GOT3 (cell line): ENCODE measurements at places on chromosomes 5 and 9.

DNA sequence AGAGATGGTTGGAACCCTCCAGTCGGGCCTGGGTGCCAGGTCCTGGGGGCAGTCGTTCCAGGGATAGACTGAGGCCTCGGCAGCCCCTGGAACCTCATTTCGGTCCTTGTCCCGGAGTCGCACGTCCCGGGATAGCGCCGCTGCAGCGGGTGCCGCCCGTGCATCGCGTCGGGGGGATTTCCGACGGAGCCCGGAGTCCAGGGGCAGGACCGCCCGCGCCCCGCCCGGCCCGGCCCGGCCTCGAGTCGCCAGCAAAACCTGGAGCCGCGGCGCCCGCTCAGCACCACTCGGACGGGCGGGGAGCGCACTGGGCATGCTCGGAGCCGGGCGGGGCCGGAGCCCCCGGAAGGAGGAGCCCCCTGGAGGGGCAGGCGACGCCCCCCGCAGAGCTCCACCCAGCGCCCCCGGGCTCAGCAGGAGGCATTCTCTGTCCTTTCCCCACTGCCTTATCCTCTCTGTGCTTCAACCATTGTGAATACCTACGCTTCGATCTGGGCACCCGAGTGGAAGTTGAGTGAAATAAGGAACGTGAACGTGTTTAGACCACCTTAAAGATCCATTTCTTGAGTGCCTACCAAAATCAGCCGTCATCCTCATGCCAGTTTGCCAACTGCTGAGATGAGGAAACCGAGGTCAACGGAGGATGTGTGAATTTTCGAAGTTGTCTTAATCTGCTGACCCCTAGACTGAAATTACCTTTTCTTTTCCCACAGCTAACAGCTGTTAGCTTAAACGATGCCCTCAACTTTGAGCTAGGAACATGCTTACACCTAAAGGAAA lies 1.7 kb upstream of the PTPN3 start:
- no peak for DNase-seq

- no peak for DNase-seq
Measured at GRCh38 chr5:116466727-116467464, 107.7 kb downstream of the SEMA6A start.

GRCh38 chr5:139149477-139150199 lies 48.5 kb downstream of the SIL1 start:
- DNase-seq = no peak

DNA sequence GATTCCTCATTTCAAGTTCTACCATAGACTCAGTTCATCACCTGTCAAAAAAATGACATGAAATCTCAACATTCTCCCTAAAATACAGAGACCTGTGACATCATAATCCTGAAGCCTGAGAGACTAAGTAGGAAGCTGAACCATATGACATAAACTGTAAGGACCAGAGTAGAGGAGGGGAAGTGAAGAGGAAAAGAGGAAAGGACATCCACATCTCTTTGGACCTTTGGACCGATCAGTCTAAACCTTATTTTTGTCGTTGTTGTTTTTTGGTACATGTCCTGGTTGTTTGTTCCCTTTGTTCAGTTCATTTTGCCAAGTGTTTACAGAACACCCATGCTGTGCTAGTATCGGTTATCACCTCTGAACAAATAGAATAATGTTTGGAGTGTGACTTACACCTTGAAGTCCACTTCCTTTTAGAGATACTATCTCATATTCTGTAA lies 41.9 kb downstream of the LURAP1L start:
- no peak for DNase-seq

GRCh38 chr9:19387317-19387716 lies 7.3 kb upstream of the RPS6 start:
- DNase-seq = no peak

- no peak for DNase-seq
Measured at GRCh38 chr5:1468247-1468612, 23.0 kb upstream of the SLC6A3 start.

DNA sequence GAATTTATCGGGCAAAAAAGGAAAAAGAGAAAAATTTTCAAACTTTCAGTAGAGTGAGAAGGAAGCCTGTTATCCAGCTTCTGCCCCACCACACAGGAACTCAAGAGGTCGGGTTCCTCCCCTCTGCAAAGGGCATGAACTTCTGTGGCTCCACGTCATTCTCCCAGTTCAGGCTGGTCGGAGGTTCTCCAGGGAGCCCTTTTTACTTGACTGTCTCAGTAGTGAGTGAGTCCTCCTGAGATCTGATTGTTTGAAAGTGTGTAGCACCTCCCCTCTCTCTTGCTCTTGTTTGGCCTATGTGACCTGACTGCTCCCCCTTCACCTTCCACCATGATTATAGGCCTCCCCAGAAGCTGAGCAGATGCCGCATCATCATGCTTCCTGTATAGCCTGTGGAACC lies 9.7 kb downstream of the SPINK1 start:
- no peak for DNase-seq

- no peak for DNase-seq
Measured at GRCh38 chr5:68415177-68416085, 199.9 kb downstream of the PIK3R1 start.

DNA sequence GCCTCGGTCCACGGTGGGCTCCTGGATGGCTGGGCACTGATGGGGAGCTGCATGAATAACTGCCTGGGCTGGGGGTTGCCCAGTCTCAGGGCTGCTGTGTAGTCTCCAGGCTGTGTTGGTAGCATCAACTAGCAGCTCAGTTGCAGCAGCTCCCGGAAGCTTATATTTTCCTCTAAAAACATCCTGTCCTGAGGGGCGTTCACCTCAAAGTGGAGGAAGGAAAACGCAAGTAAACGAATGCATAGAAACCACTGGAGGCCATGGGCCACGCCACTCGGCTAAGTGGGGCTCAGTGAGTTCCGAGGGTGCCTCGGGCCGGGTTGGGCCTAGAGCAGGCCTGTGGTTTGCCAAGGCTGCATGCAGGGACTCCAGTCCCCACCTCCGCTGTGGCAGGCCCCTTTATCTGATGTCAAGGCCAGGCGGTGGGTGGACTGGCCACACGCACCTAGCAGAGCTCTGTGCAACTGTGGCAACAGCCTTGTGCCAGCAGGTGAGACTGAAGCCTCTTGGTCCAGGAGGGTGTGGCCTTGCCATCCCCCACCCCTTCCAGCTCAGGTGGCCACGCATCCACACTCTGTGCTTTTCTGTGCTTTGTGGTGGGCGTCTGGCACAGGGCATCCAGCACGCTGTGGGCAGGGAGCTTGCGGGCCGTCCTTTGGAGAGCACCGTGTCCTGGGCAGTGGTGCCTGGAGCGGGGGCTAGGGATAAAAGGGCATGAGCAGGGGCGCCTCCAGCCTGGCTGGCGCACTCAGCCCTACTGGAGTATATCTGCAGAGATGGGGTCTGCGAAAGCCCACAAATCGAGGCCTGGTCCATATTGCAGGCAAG lies 15.1 kb downstream of the TCF7 start:
- DNase-seq = no peak

DNA sequence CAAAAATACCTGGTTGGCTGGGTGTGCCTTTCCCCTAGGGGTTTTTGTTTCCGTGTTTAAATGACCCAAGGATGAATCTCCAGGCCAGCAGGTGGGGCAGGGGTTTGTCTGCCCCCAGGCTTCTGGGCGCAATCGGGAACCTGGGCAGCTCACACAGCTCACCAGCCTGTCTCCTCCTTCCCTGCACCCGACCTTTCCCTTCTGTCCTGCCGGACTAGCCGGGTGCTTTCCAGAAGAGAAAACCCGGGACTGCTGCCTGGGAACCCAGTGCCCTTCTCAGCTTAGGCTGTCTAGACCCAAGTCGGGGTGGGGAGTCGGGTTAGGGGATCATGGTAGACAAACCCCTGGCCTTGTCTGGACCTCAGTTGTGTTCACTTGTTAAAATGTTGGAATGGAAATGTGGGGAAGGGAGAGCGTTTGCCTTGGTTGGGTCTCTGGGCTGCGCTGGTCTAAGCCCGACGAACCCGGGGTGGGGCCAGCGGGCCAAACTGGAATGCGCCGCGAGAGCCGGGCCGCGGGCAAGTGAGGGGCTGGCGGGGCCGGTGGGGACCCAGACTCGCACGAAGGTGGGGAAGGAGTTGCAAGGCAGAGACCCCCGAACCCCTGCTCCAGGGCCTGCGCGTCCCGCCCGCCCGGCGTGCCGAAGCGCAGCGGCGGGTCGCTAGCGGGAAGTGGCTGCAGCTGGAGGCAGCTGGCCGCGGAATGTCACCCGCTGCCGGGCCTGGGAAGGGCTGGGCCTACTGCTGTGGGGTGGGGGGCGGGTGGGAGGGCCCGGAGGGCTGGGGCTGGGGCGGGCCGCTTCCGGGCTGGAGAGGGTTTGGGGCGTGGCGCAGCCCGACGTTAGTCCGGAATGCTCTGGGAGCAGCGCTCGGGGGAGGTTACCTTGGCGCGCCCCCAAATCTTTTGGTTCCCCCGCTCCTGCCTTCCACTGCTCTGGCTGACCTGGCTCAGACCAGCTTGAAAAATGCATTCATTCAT lies 84.6 kb downstream of the DAB2IP start:
- DNase-seq = no peak

GRCh38 chr5:176810081-176810597 lies at the start of gene UNC5A:
Gene UNC5A (plus strand): TSS chr5:176810559. CDS start chr5:176810751, 192 bp downstream.
- DNase-seq = no peak

GRCh38 chr5:132368186-132368585 lies 1.3 kb upstream of the SLC22A5 start:
- no peak for DNase-seq

GRCh38 chr5:132465059-132465707 lies 25.4 kb downstream of the IRF1 start:
- DNase-seq = no peak

- no peak for DNase-seq
Measured at GRCh38 chr5:178210686-178211085, 6.4 kb downstream of the HNRNPAB start.

GRCh38 chr5:100777680-100778300 lies 125.3 kb downstream of the ST8SIA4 start:
- no peak for DNase-seq

- DNase-seq = no peak
Measured at GRCh38 chr9:86046071-86046636, 53.2 kb downstream of the GOLM1 start.

- DNase-seq = no peak
Measured at GRCh38 chr9:37976714-37977477, 73.0 kb upstream of the SLC25A51 start.

DNA sequence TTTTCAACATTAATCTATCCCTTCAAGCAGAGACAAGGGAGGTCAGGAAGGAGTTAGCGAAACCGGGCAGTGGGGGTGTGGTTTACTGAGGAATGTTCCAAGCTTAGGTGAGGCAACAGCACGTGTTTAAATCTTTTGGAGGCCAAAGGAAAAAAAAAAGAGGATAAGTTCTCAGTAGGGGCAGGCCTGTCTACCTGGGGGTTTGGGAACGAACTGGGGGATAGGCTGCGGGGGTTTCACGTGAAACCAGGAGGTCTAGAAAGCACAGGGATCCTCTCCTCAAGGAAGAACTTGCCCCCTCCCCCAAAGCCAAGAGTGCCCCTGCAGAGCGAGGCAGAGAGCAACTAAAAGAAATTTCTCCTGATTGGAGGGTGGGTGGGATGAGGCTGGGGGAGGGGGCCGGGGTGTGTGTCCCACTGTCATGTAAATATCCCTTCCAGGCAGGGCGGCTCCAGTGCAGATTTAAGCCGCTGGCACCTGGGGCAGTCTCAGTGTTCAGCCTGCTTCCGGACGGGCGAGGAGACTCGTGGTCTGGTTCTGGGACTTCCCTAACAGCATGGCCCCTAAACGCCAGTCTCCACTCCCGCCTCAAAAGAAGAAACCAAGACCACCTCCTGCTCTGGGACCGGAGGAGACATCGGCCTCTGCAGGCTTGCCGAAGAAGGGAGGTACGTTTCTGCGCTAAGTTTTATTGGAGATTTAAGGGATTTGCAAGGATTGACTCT lies 5.5 kb upstream of the SET start:
- no peak for DNase-seq

DNA sequence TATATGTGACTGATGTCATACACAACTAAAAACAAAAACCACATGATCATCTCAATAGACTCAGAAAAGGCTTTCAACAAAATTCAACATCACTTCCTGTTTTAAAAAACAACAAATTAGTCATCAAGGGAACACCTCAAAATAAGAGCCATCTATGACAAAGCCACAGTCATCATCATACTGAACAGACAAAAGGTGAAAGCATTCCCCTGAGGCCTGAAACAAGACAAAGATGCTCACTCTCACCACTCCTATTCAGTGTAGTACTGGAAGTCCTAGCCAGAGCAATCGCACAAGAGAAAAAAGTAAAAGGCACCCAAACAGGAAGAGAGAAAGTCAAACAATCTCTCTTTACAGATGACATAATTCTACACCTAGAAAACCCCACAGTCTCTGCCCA lies 893.5 kb upstream of the EDIL3 start:
- no peak for DNase-seq

- DNase-seq = no peak
Measured at GRCh38 chr9:78575081-78575480, 278.2 kb downstream of the PSAT1 start.

DNA sequence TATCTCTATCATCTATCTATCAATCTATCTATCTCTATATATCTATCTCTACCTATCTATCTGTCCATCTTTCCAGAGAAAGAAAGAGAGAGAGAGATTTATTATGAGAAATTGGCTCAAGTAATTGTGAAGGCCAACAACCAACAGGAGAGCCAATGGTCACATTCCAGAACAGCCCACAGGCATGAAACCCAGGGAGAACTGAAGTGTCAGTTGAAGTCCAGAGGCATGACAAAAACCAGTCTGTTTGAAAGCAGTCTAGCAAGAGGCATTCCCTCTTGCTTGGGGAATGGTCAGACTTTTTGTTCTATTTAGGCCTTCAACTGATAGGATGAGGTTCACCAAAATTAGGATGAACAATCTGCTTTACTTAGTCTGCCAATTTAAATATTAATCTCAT lies 87.6 kb upstream of the PLCXD3 start:
- no peak for DNase-seq

GRCh38 chr5:76956033-76956432 lies 3.2 kb downstream of the CRHBP start:
- DNase-seq = no peak

DNA sequence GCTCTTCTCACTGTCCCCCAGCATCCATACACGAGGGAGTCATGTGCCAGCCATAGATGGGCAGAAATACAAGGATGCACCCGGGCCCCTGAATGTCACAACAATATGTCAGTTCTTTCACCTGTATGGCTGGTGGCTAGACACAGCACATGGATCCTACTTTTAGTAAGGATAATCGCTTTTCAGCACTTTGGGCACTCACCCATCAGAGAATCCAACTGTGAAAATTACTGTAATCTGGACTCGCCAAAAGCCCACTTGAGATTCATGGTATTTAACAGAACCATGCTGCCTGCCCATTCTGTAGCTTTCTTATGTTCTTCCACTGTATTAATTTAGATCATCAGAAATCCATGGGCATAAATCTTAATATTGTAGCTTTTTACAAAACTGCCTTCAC lies 124.8 kb downstream of the FRMD3 start:
- no peak for DNase-seq

- no peak for DNase-seq
Measured at GRCh38 chr9:114746591-114747346, 59.1 kb downstream of the TNFSF15 start.

- no peak for DNase-seq
Measured at GRCh38 chr5:34055667-34056066, 12.7 kb upstream of the C1QTNF3 start.

GRCh38 chr5:40402007-40402364 lies 277.7 kb upstream of the PTGER4 start:
- no peak for DNase-seq
